ENCODE measurements at places on chromosomes 6 and 20.

DNA sequence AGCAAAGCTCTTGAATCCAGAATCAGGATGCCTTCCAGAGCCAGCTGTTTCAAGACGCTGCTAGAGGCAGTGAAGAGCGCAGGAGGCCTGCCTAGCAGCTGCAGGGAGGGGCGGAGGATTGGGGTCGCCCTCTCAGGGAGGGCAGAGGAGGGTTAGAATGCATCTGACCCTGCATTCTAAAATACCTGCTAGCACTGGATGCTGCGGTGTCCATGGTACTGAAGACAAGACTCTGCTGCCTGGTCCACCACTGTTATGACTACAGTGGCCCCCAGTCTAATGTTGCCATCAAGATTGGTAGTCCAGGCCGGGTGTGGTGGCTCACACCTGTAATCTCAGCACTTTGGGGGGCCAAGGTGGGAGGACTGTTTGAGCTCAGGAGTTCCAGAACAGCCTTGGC is 193.7 kb upstream of the PROKR2 start:
- peak; percentile 71 for DNase-seq

- DNase-seq, result peak; percentile 51
These were observed 649.1 kb downstream of the EPM2A start for GRCh38 chr6:145086197-145086596.

- no peak for DNase-seq
These were observed 46.2 kb upstream of the ZNF217 start for GRCh38 chr20:53639647-53640440.

GRCh38 chr20:37007898-37008649 is 56.6 kb upstream of the SAMHD1 start:
- DNase-seq, result no peak

- DNase-seq, result peak; percentile 37
These were observed 75.7 kb downstream of the MRPL14 start for GRCh38 chr6:44051515-44051914.

GRCh38 chr20:18191306-18191705 is 53.6 kb downstream of the KAT14 start:
- no peak for DNase-seq

DNA sequence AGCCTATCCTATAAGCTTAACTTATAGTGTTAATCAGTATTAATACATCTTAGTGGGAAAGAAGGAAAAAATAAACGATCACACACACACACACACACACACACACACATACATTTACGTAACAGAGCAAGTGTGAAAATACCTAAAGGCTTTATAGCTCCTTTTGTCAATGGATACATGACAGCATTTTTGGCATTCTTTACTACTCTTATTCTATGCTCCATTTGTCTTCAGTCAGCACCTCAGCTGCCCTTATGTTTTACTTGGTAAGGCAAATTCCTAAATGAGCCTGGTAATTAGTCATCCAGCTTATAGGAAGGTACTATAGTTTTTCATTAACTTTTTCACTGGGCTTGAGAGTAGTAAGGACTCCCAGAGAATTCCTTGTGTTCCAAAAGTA is 25.1 kb upstream of the SLC17A3 start:
- DNase-seq, result no peak

GRCh38 chr20:48816282-48817205 is 11.3 kb downstream of the PREX1 start:
- no peak for DNase-seq

- no peak for DNase-seq
These were observed 134.4 kb upstream of the TOP1 start for GRCh38 chr20:40894237-40894630.

DNA sequence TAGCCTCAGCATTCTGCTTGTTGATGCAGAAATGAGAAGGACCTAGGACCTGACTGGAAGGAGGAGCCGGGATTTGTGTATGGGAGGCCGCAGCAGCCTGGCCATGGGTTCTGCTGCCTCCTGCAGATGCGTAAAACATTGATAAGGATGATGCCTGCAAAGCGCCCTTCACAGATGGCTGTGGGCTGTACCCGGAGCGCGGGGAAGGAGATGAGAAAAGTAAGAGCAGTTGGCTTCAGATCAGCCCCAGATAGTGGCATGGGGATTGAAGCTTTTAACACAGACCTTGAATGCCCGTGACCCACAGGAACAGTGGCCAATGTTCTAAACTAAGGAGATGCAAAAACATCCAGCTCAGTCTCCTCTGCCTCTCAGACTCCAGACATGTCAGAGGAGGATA is 136.4 kb upstream of the KCNG1 start:
- no peak for DNase-seq

- no peak for DNase-seq
These were observed 9.6 kb upstream of the MANBAL start for GRCh38 chr20:37279820-37280219.

- peak; percentile 90 for DNase-seq
These were observed 181.0 kb downstream of the TRIM27 start for GRCh38 chr6:28742668-28743270.

DNA sequence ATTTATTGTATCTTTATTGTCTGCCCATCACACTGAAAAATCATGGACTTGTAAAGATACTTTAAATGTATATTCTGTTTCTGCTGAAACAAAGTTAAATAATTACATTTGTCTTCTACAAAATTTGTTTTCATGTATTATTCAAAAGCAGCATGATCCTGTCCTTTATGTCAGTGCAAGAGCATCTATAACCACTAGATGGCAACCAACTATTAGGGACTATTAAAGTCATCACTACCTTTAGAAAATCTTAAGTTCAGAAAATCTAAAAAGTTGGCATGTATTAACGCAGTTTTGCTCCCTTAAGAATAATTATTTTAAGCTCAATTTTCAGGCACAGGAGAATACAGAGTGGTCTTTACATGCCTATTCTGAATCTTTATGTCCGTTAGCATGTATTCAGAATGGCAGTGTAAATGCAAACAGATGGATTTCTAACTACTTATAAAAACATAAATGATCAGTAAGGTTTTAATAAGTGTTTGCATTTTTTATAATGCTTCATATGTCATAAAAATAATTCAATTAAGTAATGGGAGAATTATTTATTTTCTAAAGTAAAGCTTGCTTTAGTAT is 17.8 kb downstream of the TMEM30A start:
- DNase-seq, result no peak

DNA sequence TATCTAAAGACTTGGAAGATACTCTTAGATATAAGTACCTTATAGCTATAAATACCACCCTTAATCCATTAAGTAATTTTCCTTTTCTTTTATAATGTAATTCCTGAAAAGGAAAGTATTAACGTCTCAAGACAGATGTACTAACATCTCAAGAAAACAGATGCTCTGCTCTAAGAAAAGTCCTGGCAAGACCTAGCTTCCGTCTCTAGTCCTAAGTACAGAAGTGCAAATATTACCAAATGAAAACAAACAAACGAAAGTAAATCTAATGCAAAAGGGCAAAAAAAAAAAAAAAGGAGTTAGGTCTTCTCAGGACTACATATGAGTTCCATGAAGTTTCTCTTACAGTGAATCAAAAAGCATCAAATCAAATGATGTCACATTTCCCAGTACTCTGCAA is 106.8 kb upstream of the PDE10A start:
- DNase-seq, result no peak

- peak; percentile 86 for DNase-seq
These were observed 20.2 kb downstream of the LEMD2 start for GRCh38 chr6:33768644-33769120.

DNA sequence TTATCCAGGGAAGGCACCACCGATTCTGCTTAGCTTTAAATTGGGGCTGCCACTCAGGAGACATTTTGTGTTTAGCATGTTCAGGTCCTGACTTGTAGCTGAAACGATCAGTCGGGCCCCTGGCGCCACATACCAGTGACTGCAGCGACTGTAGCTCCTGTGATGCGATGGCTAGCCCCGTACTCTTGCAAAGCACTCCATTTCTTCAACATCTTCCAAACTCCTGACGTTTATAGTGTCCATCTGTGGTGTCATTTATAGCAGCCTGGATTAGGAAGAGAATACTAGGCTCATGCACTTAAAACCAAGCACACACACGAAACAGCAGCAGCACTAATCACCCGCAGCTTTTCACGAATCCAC is 13.0 kb downstream of the POU3F2 start:
- no peak for DNase-seq

- no peak for DNase-seq
These were observed 24.1 kb downstream of the BFSP1 start for GRCh38 chr20:17507032-17507431.

GRCh38 chr6:22239261-22239921 is 57.4 kb downstream of the PRL start:
- DNase-seq, result no peak

DNA sequence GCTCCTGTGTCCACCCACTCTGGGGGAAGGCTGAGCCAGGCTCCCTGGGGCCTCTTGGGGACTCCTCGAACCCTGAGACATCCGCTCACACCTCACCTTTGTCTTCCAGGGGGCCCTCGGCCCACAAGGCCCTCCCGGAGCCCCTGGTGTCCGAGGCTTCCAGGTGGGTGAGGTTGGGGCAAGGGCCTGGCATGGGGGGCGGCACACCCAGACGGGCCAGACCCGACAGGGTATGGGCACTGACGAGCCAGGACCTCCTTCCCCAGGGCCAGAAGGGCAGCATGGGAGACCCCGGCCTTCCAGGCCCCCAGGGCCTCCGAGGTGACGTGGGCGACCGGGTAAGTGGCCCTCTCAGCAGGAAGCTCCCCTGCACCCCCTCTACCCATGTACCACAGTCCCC is 13.4 kb downstream of the COL9A3 start:
- no peak for DNase-seq

DNA sequence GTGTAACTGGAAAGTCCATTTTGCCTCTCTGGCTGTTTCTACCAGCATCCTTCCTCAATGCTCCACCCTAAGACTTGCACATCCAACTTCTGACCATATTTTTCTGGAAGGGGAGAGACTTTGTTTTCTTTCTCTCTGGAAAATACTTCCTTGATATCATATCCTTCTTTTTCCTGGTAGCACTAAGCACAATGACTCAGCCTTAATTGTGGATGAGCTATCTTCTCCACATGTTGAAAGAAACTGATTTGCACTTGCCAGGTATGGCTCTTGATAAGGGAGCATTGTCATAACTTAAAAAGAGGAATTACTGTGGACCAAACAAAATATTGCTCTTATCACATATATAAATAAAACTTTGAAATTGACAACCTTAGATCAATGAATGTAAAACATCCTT is 30.1 kb upstream of the IBTK start:
- no peak for DNase-seq

DNA sequence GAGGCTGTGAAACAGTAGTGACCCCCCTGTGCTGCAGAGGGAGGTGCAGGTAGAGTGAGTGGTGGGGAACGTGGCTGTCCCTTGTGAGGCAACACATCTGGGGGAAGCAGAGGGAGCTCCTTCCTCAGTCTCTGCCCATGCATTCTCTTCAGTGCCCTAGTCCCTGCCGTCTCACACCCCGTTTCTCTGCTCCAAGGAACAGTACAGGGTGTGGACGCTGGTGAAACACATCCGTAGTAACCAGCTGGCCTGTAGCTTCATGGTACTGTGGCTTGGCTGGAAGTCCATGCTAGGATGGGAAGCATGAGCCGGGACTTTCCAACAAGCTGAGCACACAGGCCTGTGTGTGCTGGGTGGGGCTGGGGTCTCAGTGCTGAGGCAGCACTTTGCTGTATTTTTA is 25.4 kb upstream of the CST3 start:
- DNase-seq, result no peak

DNA sequence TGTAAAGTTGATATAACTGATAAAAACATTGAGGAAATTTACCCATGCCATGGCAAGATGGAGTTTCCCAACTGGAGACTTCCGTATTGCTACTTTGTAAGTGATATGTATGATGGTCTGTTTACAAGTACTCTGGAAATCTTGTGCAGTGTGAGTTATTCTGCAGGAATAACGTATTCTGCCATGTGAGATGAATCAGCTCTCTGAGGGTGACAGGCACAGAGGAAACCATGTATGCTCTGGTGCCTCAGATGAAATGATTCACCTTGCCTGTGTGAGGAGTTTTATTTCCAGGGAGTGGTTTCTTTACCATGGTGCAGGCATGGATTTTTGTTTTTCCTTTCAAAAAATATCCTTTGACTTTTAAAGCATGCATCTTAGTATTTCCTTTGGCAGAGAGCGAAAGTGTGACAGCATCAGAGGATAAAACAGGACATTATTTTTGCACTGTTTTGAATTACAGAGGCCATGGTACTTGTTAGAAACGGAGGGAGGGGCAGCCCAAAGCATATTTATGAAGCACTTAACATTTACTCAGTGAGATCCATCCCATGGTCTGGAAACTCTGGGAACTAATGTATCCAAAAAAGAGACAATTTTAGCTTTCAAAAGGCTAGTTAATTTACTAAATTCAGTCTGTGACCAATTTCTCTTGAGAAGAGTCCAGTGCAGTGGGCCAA is 36.0 kb upstream of the MTRF1L start:
- DNase-seq, result no peak

- no peak for DNase-seq
These were observed 13.5 kb upstream of the SNAI1 start for GRCh38 chr20:49969234-49969633.

- DNase-seq, result no peak
These were observed 12.4 kb upstream of the HMGN3 start for GRCh38 chr6:79246891-79247290.

DNA sequence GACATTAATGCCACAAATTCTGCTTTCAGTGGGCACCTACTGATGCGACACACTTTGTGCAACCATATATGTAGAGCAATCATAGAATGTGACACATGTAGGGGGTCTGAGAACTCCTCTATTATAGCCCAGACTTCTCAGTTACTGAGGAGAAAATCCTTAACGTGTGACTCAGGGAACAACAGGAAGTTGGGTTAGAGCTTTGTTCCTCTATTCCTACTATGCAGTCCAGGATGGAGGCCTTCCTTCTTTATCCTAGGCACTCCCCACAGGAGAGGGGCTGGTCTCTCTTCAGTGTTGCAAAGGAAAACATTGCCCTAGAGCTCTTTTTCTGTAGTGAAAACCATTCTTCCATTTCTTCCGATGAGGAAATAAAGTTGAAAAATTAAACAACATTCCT is 39.6 kb upstream of the RCAN2 start:
- DNase-seq, result no peak

DNA sequence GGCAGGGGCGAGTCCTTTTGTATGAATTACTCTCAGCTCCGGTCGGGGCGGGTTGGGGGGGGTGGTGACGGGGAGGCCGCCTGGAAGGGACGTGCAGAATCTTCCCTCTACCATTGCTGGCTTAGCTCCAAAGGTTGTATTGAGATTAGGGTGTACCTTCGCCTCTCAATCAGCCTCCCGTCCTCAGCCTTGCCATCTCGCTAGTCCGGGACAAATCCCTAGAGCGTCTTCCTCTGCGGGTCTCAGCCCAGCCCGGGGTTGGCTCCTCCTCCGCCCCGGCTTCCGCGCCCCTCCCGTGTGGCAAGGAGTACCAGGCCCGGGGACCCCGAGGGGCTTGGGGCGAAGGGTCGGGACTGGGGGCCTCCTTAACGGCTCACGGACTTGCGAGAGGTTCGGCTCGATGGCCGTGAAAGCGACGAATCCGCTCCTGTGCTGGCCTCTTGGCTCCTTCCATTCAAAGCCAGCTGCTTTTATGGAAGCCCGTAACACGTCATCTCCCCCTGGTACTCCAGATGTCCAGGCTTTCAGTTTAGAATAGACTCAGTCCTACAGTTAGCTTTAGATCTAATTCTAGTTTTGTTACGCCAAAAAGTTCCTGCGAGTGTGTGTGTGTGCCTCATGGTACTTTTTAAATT is 636 bp upstream of the EEF1A1 start:
- no peak for DNase-seq
